NCI-H1105 (cell line): ENCODE measurements at places on chromosomes 16 and 17.

DNA sequence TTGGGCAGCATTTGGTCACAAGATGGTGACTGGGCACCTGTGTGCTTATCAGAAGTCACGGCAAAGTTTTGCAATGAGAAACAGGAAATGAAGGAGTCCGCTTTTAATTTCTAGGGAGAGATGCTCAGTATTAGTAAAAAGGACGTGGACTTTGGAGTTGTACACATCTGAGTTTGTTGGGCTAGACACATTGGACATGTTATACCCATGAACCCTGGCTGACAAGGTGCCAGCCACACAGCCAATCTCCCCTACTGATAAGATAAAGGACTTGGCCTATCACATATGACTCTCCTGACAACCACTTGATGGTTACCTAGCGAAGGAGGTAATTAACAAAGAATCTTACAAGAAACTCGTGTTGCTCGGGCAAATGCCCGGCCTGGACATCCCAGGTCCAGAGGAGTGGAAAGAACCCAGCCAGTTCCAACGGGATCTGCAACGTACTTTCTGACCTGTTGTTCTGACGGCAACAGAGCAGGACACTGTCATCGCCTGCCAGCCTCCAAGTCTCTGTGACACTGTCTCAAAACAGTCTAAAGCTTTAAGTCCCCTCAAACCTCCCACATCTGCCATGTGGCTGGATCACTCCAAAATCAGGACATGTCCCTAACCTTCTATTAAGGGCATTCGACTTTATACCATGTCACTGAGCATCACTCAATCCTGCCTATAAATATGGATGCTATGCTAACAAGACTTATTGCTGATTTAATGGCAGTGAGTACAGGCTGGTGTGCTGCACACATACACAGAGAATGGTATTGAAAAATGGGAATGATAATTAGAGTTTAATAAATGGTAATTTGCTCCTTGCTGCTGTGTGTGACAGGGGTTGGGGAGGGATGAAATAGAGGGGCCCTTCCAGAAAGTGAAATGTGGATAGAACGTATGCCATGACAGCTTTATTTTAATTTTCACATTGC is 47.6 kb upstream of the LYRM9 start:
- DNase-seq: no peak

DNA sequence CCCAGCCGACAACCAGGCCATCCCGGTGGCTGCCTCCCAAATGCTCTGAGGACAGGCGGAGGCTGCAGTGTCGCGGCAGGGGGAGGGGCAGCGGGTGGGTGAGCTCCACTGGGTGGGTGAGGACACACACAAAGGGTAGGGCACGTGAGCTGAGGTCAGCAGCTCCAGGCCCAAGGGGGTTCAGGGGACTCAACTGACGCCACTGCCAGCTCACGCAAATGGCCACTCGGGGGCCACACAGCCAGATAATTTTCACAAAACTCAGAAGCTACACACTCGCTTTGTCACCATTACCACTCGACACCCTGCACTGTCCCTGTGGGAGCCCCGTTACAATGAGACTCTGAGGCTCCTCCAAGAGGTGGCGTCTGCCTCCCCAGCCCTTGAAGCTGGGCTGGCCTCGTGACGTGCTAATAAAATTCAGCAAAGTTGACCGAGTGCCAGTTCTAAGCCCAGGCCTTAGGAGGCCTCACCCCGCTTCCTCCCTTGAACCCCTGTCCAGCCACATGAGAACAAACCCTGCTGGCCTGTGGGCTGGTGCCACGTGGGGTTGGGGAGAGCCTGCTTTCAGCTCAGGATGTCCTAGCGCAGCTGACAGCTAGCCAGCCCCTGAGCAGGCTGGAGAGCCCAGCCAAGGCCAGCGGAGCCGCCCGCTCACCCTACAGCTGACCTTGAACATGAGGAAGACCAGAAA is 56.9 kb downstream of the RMI2 start:
- DNase-seq: no peak

GRCh38 chr16:2749936-2750335 is 2.5 kb upstream of the SRRM2 start:
- DNase-seq: no peak

- no peak for DNase-seq
Measured at GRCh38 chr17:67194134-67194533, 50.9 kb downstream of the HELZ start.

- DNase-seq: no peak
Measured at GRCh38 chr16:56983211-56983751, 6.1 kb upstream of the NLRC5 start.

DNA sequence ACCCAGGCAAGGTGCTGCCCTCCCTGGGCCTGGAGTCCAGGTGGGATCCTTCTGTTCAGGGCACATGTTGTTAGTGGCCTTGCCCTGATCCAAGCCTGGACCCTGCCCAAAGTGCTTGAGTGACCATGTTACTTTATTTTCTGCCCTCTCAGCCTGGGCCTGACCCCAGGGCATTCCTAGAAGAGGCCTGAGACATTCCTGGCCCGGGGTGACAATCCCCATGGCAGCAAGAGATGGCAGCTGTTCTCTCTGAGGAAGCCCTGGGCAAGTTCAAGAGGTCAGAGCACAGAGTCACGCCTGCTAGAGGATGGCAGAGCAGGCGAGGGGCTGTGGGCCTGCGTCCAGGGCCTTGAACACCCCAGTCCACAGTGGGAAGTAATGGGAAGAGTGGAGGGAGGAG is 5.0 kb downstream of the CDH16 start:
- DNase-seq: no peak

DNA sequence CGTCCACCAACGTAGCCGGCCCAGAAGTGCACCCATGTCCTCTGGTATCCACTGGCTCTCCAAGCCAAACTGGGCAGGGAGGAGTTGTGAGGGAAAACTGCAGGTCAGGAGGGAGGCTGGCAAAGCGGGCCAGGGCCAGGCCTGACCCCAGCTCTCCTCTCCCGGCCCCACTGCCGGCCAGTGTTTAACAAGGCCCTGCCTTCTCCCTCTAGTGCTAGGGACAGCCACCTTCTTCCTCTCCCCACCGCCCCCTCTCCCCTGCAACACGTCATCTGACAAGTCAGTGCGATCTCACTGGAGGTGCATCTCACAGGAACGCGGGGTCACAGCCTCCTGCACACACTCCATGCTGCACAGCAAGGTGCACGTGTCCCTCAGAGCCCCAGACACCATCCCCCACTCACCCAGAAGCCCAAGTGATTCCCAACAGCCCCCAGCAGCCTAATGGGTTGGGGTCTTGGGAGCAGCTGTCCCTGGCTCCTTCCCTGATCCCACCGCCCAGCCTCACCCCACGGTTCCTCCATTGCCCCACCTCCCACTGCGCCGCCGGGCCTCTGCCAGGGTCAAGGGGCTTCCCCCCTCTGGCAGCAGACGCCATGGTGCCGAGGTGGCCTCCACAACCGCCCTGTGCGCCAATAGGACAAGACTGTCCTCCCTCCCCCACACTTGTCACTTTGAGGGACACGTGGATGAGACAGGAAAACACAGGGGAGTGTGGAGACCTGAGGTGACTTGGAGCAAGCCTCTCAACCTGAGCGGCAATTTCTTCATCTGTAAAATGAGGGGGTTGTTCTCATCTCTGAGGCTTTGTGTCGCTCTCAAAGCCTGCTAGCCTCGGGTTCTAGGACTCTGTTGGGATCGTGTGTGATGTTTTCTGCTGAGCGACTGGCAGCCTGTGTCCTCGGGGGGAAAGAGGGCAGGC is 1.1 kb upstream of the ACE start:
- DNase-seq: no peak

GRCh38 chr17:73548620-73549311 is 95.5 kb downstream of the SDK2 start:
- no peak for DNase-seq

DNA sequence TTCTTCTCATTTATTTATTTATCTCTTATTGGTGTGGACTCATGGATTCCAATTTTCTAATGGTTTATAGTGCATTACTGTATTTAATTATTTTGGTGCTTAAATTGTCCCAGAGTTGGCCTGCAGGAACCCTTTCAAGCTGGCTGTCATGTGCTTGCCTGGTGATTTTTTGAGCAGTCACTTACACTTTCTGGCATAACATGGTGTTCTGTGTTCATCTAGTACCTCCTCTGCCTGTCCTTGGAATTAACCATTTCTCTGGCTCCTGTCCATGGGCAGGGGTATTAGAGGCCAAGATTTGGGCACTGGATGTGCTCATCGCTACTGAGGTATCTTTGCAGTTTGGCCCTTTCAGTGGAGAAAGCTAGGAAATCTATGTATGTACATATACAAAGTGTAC is 67.0 kb downstream of the CLEC16A start:
- no peak for DNase-seq

GRCh38 chr17:63701868-63702720 is 2.2 kb upstream of the LIMD2 start:
- DNase-seq: no peak
